ENCODE measurements at places on chromosomes 7 and 10.

GRCh38 chr10:72334825-72335393 is 19.8 kb downstream of the DNAJB12 start:
- peak; percentile 64 for DNase-seq

DNA sequence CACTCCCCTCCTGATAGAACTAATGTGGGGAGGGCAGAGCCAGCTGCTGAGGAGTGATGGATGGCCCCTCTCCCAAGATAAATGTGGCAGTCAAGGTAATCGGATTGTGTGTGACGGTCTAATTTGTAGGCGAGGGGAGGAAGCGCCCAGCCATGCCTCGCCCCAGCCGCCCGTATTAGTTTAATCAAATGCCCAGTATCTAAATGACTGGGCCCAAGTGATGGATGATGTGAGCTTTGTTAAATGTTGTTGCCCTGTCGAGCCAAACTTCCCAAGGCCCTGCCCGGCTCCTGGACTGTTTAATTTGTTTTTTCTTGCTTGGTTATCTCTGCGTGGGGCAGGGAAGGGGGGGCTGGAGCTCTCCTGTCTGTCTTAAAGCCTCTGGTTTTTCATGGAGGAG is 88.4 kb upstream of the PPIF start:
- no peak for DNase-seq

DNA sequence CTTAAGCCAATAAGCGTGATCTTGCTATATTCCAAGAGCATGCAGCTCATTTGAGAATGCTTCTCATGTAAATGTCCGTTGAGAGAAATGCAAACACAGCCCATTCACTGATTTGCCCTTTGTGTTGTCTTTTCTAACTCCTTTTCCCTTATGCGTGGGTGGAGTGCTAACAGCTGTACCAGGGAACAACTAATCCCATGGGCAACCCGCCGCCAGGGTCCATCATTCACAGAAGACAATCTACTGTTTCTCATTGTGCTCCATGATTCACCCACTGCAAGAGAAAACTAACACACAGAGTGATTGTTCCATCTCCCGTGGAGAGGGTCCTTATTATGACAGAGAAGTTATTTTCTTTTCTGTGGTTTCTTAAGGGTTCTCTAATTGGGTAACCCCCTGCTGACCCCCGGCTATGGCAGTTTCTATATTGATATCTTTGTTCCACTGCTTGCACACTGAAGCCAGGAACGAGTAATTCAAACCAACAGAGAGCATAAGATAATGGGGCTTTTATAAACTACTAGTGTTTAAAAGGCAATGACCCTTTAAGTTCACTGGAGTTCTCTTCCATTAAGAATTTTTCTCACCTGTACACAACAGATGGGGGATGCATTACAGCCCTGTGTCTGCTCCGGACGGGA is 298.7 kb downstream of the BAMBI start:
- DNase-seq, result no peak

- DNase-seq, result no peak
These were observed 112.1 kb upstream of the FAM204A start for GRCh38 chr10:118454211-118454610.

DNA sequence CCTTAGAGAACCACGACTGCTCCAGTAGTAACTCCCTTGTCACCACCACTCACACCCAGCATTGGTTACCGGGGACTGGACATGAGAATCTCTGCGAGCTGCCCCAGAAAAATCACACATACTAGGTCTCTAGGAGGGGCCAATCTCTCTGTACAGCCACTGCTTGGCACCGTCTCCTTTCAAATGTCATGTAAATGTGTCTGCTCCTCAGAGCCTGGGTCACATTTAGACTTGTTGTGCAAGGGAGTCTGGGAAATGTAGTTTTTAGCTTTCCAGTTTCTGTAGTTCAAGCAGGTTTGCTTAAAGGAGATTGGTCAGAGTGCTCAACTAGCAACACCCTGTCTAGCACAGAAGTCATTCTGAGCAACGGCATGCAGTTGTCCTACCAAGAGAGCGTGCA is 60.0 kb downstream of the CHN2 start:
- no peak for DNase-seq

- no peak for DNase-seq
These were observed 20.5 kb downstream of the ZRANB1 start for GRCh38 chr10:124962421-124962820.

GRCh38 chr10:31745612-31746376 is 182.8 kb downstream of the ARHGAP12 start:
- peak; percentile 66 for DNase-seq

DNA sequence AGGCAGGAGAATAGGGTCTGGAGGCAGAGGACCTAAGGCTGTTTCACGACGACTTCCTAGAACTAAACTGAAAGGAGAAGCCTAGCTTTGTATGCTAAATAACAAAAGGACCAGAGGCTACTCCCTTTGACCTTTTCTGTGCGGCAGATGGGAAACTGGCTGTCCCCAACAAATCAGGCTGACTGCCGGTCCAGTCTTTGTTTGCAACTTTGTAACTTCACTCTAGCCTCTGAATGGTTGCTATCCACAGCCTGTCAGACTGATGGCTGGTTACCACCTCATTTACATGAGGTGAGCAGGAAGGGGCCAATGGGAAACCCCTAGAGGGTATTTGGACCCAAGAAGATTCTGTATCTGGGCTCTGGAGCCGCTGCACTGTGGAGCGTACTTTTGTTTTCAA is 132.6 kb upstream of the SHH start:
- DNase-seq, result no peak

DNA sequence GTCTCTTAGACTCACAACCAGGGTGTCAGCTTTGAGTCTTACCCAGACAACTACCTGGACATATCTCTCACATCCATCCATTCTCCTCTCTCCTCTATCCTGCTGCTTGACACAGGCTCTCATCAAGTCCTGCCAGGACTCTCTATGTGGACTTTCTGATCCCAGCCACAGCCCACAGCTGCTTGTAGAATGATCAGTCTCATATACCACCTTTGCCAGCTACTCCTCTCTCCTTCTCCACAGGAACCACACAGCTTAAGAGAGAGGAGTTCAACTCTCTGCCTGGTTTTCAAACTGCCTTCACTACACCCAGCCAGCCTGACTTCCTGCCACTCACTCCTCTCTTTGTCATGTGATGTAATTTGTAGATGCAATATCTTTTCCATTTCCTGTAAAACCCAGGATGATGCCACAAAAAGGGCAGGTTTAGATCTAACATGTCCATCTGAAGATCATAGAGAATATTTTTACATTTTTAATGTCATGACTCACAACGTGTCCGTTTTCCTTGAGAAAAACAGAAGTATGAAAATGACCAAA is 154.0 kb downstream of the RAB11FIP2 start:
- no peak for DNase-seq

- DNase-seq, result no peak
These were observed 874.9 kb downstream of the GRID1 start for GRCh38 chr10:85491652-85492051.

DNA sequence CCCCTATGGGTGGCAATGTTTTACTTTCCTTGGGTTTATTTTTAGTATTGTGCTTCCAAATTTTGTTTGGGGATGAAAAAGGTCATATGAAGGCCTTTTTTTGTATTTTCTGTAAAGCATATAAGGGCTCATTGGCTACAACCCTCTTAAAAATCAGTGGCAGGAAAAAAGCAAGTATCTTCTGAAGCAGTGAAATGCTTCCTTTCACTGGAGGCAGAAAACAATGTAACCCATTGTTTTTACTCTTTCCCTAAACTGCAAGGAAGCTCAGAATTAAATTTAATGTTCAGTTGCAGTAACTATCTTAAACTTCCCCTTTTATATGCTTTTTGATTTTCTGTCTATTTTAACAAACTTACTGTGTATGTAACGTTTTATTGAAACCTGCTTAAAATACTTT is 148.7 kb upstream of the LYZL1 start:
- DNase-seq, result no peak

DNA sequence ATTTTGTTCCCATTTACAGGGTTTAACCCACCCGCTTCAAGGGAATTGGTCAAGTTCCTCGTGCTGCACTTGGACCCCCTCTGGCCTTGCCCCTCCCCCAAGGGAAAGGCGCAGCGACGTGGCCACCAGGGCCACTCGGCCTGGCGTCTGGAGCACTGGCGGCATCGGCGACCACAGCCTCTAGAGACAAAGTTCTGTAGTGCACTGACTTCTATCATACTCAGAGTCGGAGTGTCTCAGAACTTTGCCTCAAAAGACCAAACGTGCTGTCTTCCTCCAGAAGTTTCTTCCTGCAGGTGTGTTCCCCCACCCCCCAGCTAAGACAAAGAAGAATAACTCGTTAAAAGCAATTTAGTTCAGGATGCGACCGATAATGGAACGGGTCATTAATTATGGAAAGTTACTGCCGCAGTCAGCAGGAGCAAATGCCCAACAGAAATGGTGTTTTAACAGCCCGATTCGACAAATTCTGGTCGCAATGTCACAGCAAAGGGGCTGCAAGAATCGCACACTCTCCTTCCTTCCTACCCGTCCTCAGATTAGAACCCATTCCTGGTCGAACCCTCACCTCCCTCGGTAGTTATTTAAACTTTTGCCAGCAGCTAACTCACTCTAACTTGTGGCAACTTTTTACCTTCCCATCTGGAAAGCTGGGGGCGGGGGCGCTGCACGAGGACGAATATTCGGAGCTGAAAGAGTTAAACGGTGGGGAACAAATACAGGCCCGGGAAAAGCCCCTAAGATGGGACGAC is 202.1 kb upstream of the NFE2L3 start:
- DNase-seq, result no peak

DNA sequence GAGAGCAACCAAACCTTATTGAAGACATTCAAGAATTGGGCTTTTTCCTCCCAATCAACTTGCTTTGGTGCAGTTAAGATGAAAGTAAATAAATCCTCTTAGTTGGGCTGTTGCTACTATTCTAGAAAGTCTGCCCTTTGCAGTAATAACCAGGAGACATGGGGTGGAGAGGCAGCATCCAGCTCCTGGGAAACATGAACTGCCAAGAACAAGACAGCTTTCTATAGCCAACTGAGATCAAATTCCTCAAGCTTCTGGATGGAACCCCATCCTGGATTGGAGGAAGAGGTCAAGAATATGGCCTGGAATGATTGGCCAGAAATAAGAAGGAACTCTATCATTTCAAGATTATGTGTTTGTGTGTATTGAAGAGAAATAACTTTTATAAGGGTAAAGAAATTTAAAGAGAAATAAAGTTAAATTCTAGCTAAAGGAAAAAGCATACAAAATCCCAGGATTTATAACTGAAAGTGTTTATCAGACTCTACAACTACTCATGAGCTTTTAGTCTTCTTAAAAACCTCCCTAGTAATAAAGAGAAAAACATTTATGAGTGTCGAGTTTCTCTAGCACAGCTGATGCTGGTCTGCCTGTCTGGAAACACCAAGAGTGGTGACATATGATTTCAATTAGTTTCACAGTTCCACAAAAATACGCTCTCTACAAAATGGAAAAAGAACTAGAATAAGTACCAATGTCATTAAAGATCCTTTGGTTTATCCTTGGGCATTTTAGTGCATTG is 70.1 kb upstream of the COL1A2 start:
- no peak for DNase-seq

DNA sequence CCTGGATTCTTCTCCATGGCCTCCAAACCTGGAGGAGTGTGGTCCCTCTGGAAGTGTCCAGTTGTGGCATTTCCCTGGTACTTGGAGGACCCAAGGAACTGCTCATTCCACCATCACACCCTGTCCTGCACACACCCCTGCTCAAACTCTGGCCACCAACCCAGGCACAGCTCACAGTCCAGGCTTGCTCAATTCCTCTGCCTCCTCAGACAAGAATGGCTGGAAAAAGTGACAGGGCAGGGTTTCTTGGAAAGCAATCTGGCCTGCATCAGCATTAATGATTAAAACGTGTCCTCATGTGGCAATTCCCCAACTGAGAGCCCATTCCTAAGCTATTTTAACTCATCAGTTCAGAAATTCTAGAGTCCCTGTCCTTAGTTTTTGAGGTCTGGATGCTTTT is 17.2 kb upstream of the TPST1 start:
- DNase-seq, result no peak

DNA sequence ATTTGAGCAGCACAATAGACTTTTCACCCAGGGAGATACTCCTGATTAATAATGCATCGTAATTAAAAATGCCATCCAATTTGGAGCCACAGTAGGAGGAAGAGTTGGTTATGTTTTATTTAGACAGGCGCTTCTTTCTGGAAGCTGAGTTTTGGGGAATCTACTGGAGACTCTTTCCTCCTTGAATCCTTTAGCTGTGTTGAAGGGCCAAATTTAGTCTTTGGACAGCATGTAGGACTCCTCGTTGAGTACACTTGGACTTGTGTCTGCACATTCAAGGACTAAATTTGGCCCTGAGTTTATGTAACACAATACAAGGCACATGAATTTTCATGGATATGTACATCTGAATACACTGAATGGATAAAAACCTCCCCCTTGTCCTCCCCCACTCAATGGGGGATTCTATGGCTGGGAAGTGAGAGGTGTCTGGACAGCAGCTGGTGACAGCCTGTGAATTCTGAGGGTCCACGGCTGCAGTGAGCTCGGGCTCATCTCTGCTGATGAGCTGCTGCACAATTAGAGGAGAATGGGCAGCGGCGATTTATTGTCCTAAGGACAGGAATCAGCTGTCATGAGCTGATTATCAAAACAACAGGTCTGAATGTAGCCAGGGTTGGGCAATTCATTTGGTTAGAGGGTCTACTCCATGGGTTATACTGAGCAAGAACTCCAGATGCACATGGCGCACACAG is 95.2 kb downstream of the PRTFDC1 start:
- no peak for DNase-seq

- peak; percentile 80 for DNase-seq
These were observed 91.2 kb upstream of the INSIG1 start for GRCh38 chr7:155206318-155207020.

GRCh38 chr10:73910401-73910763 is 550 bp upstream of the PLAU start:
- DNase-seq, result no peak

DNA sequence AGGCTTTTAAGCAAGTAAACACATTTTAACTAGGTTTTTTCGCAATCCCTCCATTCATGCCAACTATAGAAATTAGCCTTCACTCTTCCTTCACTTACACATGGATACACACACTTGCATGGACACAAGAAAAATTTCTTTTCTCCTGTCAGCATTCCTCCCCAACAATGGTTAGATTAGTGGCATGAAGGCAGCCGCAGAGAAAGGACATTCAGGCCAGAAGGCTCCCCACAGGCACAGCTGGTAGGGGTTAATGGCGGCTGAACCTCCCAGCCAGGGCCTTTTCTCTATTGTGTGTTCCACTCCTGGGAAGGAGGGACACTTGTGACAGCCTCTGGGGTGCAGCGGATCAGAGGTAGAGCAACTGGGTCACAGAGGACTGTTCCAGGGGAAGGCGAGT is 255.0 kb upstream of the SP8 start:
- no peak for DNase-seq

DNA sequence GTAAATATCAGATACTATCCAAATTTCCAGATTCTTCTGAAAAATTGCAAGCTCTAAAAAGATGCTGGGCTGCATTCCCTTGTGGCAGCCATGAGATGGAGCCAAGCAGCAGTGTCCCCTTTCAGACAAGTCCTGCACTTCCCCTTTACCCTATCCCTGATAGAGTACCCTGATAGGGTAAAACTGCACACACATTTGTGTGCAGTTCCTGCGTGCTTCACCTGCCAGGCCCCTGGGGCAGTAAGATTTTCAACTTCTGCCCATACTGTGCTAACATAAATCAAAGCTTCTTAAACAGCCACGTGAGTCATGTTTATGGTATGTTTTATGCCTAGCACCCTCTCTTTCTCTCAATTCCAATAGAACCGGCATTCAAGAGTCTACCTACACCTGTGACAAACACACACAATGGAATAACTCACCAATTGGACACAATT is 52.2 kb downstream of the IFIT5 start:
- DNase-seq, result no peak
